M059J (cell line): ENCODE measurements at places on chromosomes 1 and 21. TPM values are rescaled to one million over a fixed set of nuclear protein-coding genes. Genes with fewer than 3 reads are reported as not detected.

DNA sequence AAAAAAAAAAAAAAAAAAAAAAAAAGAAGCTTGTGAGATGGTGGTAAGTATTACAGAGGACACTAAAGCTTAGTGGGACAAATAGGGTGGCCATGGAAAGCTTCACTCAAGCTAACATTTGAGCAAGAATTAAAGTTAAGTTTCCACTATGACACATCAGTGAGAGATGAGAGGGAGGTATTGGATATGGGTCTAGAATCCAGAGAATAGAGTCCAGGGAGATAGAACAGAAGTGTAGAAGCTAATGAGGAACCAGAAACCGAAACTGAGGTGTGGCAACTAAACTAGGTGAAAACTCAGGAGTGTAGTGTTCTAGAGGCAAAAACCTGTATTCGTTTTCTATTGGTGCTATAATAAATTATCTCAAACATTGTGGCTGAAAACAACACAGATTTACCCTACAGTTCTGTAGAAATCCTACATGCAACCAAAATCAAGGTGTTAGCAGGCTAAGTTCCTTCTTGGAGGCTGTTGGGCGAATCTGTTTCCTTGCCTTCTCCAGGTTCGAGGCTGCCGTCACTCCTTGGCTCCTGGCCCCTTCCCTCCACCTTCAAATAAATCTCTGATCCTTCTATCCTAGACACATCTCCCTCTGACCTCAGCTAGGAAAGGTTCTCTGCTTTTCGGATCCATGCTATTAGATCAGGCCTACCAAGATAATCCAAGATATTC, 36.2 kb downstream of the PTP4A2 start:
- no peak for DNase-seq

GRCh38 chr1:213724640-213725536, 262.9 kb upstream of the PROX1 start:
- peak; percentile 10 for DNase-seq

- no peak for DNase-seq
These were observed 1.3 kb upstream of the EFNA4 start for GRCh38 chr1:155062151-155062686.

GRCh38 chr1:170145770-170146676, at the start of gene NTMT2:
TSS of gene NTMT2 (plus strand) at chr1:170145959. CDS start at chr1:170146108, 149 bp downstream.
- DNase-seq = peak; percentile 12

- no peak for DNase-seq
These were observed 17.8 kb downstream of the TTC34 start for GRCh38 chr1:2783435-2784397.

- peak; percentile 74 for DNase-seq
These were observed 615 bp downstream of the CLIC4 start for GRCh38 chr1:24745711-24746413.

- no peak for DNase-seq
These were observed 56.9 kb downstream of the TRIM11 start for GRCh38 chr1:228349701-228350171.

- DNase-seq = no peak
These were observed 479.8 kb downstream of the DISC1 start for GRCh38 chr1:232106415-232106814.

- no peak for DNase-seq
These were observed 30.3 kb downstream of the WNT4 start for GRCh38 chr1:22112554-22112953.

DNA sequence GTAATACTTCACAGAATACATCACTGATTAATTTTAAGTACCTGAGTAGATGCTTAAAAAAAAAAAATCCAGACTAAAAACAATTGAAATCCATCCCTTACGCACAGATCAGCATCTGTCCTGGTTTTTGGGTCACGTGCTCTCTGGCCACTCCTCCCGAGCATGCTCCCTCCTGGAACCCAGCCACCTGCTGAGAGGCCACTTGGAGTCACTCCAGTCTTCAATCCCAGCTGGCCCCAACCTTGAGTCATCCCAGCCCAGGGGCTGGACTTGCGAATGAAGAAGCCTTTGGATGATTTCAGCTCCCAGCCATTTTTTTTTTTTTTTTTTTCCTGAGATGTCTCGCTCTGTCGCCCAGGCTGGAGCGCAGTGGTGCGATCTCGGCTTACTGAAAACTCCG, 8.9 kb downstream of the MAP1LC3C start:
- DNase-seq = peak; percentile 98

DNA sequence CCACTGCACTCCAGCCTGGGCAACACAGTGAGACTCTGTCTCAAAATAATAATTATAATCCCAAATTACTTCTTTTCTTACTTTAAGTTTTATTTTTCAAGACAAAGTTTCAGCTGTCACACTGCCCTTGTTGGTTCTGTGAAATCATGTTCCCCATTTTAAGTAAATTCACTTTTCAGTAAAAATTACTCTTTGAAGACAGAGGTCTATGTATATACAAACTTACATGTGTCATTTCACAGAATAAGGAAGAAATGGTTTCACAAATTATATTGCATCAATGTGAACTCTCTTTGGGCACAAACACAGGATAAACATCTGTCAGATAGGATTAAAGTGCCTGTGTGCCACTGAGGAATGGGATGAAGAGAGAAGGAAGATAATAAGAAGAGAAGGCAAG, 33.1 kb upstream of the ETS2 start:
- DNase-seq = no peak

DNA sequence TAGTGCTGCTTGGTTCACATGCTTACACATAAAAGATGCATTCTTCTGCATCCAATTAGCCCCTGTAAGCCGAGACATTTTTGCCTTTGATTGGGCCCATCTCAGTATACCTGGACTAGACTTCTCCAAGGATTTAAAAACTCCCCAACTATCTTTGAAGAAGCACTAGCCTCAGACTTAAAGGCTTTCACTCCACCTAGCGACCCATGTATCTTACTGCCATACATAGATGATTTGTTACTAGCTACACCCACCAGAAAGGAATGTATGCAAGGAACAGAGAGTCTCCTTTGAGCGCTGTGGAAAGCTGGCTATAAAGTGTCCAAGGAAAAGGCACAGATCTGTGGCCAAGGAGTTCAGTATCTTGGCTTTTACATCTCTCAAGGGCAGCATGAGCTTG, 91.7 kb downstream of the LIPI start:
- DNase-seq = peak; percentile 13

DNA sequence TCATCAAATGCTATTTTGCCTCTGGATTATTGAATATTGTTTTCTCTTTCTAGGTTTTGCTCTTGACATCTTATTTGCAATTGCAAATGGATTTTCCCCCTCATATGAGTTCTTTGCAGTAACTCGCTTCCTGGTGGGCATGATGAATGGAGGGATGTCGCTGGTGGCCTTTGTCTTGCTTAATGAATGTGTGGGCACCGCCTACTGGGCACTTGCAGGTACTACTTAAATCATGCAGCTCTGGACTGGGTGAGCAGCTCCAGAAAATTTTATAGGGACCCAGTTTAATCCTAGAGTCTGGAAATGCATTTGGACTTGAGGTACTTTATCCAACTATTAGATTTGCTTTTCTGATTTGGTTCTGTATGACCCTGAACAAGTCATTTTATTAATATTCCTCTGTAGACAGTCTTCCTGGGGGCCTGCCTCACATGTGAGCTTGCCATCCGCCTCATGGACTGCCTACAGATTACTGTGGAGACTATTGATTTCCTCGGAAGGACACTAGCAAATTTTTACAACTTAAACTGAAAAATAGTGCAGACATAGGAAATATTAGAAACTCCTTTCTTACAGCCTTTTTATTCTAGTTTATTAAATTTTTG, 44.5 kb downstream of the SLC22A15 start:
- peak; percentile 61 for DNase-seq

DNA sequence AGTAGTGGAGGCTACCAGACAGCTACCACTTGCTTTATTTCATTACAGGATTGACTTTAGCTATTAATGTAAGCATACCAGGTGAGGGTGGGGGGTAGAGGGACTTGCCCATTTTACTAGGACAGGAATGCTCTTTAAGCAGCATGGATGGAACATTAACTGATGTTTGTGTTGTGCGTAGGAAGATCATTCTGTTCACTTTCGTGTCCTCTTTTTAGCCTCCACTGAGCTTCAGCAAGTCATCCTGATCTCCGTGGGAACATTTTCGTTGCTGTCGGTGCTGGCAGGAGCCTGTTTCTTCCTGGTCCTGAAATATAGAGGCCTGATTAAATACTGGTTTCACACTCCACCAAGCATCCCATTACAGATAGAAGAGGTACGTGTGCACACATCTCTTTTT, 29.3 kb downstream of the IFNGR2 start:
- DNase-seq = no peak

DNA sequence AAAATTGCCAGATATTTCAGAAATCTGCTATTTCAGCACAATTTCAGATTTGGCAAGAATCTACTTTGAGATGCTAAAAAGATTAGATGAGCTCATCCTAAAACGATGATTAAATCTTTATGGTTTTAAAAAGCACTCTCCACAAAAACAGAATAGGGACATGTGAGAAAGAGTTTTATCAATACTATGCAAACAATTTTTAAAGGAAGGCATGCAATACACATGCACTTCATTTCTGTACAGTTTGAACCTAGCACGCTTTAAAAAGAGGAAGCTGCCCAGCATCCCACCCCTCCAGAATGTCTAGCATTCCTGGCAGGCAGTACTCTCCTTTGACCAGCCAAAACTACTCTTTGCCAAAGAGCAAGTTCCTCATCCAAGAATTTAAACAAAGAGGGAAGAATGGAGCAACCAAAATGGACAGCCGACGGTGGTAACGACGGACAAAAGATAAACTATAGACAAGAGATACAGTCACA, 1.3 kb downstream of the ARHGAP29 start:
- DNase-seq = peak; percentile 48

DNA sequence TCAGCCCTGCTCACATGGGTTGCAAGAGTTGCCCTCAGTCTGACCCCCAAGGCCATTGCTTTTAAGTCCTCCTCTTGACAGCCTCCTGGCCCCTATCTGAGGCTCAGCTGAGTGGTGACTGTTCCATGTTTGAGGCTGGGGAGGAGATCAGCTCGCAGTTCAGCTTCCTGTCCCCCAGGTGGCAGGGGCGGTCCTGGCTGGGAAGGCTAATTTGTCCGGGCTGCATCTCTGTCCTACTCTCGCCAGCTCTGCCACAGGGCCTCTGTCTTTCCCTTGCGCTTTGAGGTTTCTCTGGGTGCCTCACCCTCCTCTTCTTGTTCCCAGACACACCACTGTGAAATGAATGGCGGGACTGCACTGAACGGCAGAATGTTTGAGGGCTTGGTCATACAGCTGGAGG, 157.3 kb downstream of the KCNJ6 start:
- peak; percentile 74 for DNase-seq

GRCh38 chr21:25660233-25660632, 21.2 kb downstream of the JAM2 start:
- DNase-seq = no peak

DNA sequence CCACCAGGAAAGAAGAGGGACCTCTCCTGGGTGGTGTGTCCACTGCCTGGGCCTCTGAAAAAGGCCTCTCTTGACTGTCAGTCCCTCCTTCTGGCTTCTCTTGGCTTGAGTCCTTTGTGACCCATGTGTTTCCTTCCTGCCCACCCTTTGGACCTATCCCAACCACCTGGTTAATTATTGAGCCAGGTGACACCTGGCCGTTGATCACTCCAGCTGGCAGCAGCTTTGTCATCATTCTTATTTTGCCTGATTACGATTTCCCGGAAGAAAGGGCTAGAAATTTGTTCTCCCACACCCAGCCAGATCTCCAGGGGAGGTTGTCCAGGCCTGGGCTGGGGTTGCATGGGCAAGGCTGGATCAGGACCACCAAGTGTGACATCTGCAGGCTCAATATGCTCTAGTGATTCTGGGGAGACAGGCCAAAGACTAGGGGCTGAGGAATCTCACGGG, 24.8 kb downstream of the CSF1 start:
- DNase-seq = no peak

DNA sequence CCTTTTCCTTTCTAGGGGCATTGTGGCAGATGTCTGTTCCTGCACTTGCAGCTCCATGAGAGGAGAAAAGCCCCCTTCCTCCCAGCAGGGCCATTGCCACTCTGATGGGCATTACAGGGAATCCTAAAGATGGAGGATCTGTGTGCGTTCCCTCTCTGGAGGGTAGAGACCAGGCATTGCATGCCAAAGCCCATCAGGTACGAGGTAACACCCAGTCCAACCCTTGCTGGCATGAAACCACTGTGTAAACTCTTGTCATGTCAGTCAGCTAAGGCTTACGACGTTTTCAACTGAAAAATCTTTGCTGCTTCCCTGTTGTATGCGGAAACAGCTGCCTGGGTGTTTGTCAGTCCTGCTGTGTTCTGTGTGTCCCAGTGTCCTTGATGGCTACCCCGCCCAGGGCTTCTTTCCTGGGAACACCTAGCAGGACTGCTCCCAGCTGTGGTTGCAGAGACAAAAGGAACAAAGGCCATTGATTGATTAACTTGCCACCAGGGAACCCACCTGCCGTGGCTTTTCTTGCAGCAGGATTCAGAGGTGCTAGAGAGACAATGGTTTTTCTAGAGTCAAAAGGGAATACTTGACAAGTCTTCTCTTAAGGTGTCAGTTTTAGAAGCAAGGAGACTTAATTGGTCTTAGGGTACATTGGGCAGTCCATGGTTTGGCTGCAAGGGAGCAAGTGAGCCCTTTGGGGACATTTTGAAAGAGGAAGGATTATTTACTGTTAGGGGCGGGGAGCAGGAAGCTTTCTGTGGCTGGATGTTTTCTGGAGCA, 24.6 kb downstream of the B3GALT5 start:
- DNase-seq = no peak

DNA sequence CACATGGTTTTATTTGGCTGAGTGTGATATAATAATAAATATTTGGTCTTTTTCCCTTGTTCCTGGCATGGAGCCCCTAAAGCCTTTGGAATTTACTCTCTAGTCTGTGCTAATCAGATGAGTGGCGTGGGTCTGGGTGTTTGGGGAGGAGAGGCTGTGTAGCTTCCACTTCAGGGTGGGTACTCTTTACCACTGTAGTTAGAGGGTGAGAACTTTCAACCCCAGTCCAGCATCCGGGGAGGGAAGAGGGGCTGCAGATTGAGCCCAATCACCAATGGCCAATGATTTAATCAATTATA, 20.0 kb downstream of the USP25 start:
- no peak for DNase-seq

DNA sequence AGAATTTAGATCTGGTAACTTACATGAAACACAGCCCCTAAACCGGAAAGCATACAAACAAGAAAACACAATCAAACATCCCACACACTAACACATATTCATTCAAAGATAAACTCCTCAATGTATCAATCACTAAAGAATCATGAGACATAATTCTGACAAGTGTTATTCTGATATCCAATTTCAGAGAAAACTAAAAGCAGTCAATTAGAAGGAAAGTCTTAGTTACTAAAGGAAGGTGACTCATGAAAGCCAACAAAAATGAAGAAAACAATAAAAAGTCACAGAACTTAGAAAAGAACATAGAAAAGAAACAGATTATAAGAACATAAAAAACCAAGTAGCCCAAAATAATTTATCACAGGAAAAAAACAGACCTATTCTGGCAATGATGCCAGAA, 57.2 kb downstream of the ZZZ3 start:
- no peak for DNase-seq

Gene LCE2A
- not detected in 2 replicates for total RNA-seq

Gene AMY2B
- total RNA-seq = not detected in 2 replicates

Gene TSPEAR
- not detected in 2 replicates for total RNA-seq

Gene RSPH1
- total RNA-seq = not detected in 2 replicates

Gene SORT1
- 22.0 and 28.3 TPM in 2 replicates for total RNA-seq

Gene ZNF648
- not detected in 2 replicates for total RNA-seq

Gene TIAM1
- 0.17 and 0.30 TPM in 2 replicates for total RNA-seq

Gene TRIM46
- total RNA-seq = 1.1 and 3.1 TPM in 2 replicates
